Stimulated activated CD4-positive, alpha-beta T cell treated with anti-CD3 and anti-CD28 coated beads, Interleukin-1b, Interleukin-23, amount 100 ng/mL, for 4 hours (primary cell): ENCODE measurements at places on chromosomes 13 and 19.

DNA sequence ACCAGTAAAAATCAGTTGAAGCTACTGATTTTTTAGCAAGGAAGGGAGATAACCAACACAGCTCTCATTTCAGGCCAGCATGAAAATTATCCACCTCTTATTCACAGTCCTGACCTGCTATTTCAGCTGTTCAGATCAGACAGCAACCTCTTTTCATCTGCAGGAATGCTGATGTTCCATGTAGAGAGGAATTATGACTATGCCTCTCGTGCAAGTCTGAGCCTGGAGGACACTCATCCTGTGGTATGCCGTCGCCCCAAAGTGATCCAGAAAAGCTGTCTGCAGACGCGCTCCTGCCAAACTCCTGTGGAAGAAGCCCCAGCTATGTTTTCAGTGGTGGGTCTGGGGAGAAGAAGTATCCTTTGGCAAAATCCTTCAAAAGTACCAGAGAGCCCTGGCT lies 563.5 kb upstream of the SLITRK1 start:
- no peak for DNase-seq

- no peak for DNase-seq
These were observed 44.2 kb downstream of the TBC1D4 start for GRCh38 chr13:75437582-75438318.

DNA sequence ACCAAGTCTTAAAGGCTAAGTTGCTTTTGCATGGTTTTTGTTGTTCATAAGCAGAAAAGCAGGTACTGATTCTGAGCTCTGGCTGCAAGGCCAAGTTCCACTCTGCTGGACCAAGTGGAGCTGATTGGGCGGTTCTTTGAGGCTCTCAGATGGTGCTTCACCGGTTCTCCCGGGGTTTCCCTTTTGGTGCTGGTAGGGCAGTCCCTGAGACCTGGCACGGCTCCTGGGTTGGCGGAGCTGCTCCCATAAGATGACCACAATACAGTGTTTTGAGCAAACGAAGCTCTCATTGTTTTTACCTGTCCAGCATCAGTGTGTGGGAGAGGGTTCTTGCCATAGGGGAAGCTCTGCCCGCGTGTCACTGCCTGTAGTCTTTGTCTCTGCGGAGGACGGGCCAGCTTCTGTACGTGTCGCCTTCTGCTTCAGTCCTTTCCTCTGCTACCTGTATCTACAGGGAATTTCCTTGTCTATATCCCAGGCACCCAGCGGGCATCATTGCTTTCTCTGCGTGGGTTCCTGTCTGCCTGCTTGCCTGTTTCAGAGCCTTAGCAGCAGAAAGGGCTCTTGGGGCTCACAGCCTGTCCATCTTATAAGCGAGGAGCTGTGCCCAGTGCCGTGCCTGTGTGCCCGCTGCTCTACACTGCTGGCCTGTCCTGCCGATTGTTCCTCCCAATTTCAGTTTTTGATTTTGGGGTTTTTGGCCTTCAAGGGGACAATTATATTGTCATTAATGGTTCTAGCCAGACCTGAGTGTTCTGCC lies 2.3 kb downstream of the U2AF2 start:
- DNase-seq: no peak

DNA sequence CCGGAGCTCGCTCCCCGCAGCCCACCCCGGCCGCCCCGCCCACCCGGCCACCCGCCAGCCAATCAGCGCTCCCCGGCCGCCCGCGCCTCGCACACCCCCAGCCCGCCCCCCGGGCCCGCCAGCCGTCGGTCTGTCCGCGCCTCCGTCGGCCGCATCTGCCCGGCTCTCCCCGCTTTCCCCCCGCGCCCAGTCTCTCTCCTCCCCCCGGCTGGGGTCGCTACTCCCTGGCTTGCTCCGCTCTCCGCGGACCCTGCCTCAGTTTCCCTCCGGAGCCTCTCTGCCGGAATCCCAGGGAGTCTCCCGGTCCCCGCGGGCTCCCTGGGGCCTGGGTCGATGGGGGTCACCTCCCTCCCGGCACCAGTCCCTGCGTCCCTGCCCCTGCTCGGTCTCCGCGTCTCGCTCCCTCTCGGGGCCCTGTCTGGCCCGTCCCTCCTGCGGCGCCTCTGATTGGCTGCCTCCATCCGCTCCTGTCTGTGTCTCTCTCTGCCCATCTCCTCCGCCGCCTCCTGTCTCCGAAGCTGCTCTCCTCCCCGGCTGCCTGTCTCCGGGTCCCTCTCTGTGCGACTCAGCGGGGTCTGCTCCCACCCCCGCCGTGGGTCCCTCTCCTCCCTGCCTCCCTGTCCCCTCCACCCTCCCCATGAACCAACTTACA lies 484 bp downstream of the IL11 start:
- DNase-seq: no peak
